ENCODE measurements at places on chromosomes 3 and 15.

DNA sequence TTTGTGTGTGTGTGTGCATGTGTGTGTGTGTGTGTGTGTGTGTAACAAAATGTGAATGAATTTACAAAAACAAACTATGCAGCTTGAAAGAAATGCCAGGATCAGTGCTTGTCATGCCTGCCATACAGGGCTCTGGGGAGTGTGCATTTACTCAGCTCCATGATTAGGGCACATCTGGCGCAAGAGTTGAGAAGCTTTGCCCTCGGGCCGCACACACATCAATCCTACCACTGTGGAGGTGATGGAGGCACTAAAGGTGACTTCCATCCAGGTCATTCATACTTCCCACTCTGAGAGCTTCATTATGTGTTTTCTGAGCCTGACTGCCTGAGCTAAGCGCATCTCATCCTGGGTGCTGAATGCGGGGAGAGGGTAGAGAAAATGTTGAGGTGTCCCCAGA is 72.0 kb upstream of the ZBED2 start:
- DNase-seq, result no peak

- DNase-seq, result no peak
Measured at GRCh38 chr3:69932501-69932900, 67.0 kb upstream of the SAMMSON start.

DNA sequence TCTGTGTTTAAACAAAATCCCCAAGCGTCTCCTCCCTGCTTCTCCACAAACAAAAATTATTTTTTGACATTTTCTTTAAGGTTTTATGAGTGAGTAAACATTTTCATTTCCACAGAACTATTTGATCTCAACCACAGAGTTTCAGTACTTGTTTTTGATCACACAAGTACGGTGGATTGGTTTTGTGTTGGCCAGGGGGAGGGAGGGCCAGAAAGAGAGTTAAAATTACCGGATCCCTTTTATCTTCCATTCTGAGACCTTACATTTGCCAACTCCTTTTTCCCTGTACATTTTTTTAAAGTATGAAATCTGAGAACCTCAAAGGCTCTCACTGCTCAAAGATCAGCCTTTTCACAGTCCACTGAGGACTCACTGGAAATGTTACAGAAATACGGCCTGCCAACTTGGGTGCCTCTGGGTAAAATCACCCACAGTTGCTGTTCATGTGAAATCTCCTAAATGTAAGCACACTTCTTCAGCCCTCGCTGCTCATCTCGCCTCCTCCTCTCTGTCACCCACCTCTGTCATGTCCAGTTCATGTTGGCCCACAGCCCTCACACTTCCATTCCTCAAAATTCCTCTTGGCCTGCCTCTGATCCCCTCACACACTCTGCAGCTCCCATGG is 1.7 kb downstream of the HOMER2 start:
- no peak for DNase-seq

GRCh38 chr15:89119489-89120478 is 31.5 kb downstream of the ABHD2 start:
- no peak for DNase-seq

GRCh38 chr3:73547427-73548248 is 77.1 kb downstream of the PDZRN3 start:
- DNase-seq, result no peak

DNA sequence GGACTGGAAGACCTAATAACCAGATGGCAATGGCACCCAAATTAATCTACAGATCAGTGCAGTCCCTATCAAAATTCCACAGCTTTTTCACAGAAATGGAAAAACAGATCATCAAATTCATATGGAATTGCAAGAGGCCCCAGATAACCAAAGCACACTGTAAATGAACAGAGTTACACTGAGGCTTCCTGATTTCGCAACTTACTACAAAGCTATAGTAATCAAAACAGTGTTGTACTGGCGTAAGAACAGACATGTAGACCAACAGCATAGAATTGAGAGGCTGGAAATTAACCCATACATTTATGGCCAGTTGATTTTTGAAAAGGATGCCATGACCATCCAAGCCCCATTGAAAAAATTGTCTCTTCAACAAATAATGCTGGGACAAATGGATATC is 16.2 kb downstream of the XPC start:
- DNase-seq, result no peak

- DNase-seq, result no peak
Measured at GRCh38 chr3:113273011-113273410, 61.7 kb downstream of the BOC start.

DNA sequence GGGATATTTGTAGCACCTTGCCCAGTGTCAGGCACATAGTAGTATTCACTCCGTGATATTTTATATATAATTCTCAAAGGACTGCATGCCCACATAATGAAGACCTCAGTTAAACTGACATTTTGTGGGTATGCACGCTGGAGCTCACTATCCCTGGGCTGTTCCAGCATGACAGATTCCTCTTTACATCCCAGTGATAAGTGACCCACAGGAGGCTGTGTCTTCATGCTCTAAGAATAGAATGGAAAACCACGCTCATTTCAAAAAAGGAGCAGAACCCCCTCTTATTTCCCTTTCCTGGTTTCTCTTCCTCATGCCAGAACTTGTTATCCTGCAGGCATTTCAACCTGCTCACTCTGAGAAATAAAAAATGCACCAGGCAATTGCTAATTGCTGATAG is 717.5 kb downstream of the AGBL1 start:
- no peak for DNase-seq

DNA sequence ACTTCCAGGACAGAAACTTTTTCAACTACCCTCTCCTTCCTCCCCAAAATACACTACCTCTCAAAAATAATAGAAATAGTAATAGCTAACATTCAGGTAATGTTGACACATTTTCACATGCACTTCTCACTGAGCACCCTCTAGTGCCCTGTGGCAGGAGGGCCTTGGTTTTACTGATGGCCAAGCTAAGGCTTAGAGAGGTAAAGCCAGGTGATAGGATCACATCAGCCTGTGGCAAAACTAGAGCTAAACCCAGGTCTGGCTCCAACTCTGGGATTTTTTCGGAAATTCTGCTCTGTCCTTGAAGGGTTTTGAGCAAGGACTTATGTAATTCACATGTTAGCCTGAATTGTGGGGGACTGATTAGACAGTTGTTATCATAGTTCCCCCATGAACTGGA is 922 bp upstream of the TAMM41 start:
- DNase-seq, result peak; percentile 18

GRCh38 chr15:92523176-92523575 is 129.5 kb downstream of the ST8SIA2 start:
- no peak for DNase-seq

DNA sequence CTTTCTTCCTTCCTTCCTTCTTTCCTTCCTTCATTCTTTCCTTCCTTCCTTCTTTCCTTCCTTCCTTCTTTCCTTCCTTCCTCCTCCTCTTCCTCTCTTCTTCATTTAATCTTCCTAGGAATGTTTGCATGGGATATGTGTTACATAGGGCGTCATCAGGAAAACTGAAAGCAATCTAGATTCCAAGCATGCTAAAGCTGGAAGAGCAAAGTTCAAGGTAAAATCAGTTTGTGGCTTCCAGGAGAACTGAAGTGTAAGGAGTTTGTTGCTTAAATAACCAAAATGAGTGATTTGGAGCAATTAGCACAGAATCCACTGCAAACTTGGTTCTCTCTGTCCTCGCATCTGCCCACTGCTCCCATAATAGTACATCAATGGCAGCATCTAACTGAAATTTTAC is 716.2 kb downstream of the GBE1 start:
- DNase-seq, result no peak

DNA sequence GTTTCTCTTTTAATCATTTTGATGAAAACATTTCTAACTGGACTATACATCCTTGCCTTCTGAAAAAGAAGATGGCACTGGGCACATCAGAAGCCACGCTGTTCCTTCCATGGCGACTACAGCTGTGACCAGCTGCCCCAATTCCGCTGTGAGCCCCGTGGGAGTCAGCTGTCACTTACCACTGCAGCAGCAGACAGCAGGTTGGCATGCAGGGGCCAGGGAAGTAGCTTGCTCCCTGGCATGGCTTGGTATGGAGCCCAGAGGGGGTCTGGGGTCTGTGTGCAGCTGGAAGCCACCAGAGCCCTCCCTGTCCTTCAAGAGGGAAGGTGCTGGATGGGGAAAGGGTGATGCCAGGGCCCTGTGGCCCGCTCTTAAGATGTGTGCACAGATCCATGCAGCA is 4.5 kb upstream of the ZXDC start:
- DNase-seq, result no peak

GRCh38 chr15:76991048-76991447 is 3.9 kb upstream of the PSTPIP1 start:
- DNase-seq, result no peak

DNA sequence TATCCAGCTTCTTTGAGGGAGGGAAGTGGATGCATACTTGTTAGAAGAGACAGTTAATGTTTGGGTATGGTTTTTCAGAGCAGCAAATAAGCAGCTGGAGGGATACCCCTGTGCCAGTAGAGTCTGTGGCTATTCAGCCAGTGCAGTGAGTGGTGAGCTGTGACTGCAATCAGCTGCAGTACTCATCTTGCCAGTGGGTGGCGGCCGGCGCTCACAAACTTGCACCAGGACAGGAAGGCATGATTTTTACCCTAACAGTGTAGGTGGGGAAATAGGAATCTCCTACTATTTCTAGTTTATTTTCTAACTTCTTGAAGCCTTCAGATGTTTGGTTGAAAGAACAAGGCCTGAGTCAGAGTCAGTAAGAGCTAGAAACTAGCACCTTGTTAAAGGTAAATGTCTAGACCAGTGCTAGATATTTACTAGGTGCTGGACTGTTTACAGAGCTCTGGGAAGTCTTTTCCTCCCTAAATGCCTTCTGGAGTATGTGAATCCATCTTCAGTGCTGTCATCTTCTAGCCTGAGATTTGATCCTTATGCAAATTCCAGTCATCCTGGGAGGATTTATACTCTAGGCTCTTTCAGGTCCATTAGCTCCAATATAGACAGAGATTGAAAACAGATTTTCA is 23.6 kb downstream of the TIMP4 start:
- peak; percentile 75 for DNase-seq

- DNase-seq, result no peak
Measured at GRCh38 chr3:43796041-43796596, 105.4 kb downstream of the ABHD5 start.

GRCh38 chr3:158709666-158710083 is 22.6 kb downstream of the RARRES1 start:
- DNase-seq, result peak; percentile 93

GRCh38 chr3:98874602-98875249 is 26.8 kb downstream of the DCBLD2 start:
- DNase-seq, result peak; percentile 57

DNA sequence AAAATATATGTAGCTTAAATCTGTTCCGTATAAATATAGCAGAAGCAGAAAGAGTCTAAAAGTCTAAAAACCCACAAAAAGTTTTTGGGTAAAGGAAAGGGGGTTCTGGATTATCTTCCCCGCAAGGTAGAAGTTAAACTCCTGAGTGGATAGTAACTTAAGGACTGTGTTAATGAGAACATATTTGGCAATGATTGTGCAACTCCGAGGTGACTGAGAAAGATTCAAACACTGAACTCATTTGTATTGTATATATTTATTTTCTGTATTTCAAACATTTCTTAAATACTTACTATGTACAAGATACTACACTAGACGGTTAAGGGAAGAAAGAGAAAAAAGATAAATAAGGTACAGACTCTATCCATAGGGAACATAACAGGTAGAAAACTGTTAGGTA is 72.7 kb upstream of the PPIB start:
- no peak for DNase-seq

DNA sequence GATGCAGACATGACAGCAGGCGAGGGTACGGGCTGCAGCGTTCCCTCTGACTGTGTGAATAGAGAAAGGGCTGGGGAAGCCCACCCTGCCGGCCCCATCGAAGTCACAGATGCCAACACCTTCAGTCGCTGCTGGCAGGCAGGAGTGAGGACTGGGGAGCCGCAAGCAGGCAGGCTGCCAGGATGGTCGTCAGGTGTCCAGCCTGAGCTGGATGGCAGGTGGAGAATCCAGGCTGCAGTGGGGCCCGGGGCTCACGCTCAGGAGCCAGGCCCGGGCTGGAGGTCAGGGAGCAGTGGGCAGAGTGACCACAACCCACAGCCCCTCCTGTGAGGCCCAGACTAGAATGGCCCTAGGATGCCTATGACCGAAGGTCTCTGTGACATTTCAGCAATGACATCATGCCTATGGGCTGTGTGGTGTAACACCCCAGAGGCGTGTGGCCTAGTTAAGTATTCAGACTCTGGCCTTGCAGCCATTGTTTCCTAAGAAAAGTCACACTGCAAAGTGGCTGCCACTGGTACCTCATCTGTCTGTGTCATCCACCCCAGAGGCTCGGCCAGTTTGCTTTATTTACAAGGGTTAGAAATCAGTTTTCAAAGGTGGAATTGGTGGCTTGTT is 15.7 kb downstream of the PRR23E start:
- DNase-seq, result no peak

DNA sequence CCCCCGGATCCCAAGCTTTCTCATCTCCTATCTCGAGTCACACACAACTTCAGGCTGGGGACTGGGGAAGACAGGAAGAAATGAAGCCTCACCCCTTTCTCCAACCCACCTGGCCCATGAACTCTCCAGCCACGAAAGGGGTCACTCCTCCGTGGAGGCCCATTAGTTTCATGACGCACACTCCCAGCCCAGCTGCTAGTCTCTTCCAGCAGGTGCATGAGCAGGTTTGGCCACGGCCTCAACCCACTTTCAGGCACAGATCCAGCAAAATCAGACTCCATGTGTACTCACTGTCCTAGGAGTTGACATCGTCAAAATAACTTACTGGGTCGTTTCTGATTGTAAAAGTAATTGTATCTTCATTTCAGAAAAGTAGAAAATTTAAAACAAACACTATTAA is 76.6 kb downstream of the C3orf70 start:
- no peak for DNase-seq

- no peak for DNase-seq
Measured at GRCh38 chr15:59548501-59549226, 62.9 kb upstream of the GCNT3 start.

DNA sequence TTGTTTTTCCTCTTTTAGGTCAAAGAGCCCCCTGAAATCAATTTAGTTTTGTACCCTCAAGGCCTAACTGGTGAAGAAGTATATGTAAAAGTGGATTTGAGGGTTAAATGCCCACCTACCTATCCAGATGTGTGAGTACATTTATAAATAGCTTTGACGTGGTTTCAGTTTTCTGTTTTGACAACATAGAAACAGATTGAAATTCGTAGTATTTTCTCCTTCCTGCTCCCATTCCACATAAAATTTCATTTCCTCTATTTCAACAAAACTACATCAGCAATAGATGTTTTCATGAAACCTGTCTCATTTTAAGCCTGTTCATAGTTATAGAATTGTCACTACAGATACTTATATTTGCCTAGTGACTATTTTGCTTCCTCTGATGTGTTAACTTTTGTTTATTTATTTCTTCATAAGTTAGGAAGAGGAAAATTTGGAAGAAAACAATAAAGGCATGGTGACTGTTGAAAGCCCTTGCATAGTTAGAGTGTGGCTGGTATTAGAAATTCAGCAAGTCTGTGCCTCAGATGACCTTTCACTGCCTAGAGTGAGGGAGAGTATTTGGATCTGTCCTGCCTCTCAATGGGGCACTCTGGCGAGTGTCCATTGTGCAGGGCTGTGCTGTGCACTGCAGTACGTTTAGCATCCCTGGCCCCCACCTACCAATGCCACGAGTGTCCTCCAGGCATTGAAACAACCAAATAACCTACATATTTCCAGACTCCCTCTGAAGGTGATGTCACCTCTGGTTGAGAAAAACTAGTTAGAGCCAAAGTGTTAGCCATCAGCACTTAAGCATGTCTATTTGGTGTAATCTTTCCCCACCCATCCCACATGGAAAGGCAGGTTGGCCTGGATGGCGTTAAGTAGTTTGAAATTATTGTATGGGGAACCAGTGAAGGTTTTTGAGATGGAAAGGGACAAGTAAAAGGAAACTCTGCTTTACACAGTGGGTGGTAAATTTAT is 5.9 kb downstream of the EIF2AK4 start:
- no peak for DNase-seq
